ENCODE measurements at places on chromosomes 5 and 9. TPM values are rescaled to one million over a fixed set of nuclear protein-coding genes. Genes with fewer than 3 reads are reported as not detected.

NAIP gene
- total RNA-seq: 3.3 TPM

CDC42SE2 gene
- total RNA-seq: 40.9 TPM

KDM3B gene
- 48.4 TPM for total RNA-seq

FAM169A gene
- 0.57 TPM for total RNA-seq

SLC36A3 gene
- not detected for total RNA-seq

Measured in placental pericyte (primary cell).